ENCODE measurements at places on chromosomes 5 and 9. TPM values are rescaled to one million over a fixed set of nuclear protein-coding genes. Genes with fewer than 3 reads are reported as not detected.

DNA sequence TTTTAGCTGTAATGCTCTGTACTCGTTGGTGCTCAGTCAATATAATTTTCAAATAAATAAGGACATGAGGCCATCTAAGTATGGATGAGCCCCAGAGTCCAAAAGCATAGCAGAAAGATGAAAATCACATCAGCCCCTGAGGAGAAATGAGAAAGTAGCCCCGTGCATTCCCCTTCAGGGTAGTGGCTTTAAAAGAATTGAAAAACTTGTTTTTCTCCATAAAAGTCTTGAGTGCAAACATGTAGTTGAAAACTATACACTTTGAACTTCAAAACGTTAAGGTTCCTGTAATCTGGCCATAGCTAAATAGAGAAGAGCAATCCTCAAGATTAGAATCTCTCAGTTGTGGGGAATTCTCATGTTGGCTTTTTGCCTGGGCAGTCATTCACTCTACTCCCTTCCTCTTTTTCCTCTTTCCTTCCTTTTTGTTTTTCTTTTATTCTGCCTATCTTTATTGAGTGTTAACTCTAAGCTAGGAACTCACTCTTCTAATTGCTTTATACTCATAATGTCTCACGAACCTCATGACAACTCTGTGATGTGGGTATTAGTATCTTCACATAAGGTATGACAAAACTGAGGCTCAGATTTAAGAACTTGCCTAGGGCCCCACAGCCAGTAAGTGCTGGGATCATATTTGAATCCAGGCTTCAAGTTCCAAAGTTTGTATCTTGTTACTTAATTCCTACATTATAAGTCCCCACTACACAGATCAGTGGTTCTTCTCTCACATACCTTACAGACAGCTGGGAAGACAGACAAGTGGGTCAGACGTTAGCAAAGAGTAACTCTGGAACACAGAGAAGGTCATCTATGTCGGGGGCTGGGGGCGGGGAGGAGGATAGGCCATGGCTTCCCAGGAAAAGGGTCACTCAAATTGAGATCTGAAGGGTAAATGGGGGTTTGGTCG lies 46.4 kb upstream of the ABCA1 start:
- no peak for DNase-seq

GRCh38 chr9:69485466-69485865 lies 160.5 kb downstream of the ENTREP1 start:
- DNase-seq = no peak

- peak; percentile 49 for DNase-seq
Observed at GRCh38 chr5:145854651-145855258, 18.1 kb downstream of the GRXCR2 start.

DNA sequence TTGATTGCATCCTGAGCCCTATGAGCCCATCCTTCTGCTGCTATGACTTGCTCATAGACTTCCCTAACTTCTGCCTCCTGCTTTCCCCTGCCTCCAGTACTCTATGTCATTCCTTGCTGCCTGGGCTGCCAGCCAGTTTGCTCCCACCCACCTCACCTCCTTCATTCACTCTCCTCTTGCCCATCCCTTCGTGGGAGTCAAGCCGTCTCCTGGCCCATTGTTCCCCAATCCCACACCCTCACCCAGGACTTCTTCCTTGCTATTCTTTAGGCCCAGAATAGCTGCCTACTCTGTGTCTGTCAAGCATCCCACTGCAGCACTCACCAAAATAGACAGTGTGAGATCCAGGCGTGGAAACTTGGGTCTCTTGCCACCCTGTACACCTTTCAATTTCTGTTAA lies 131.0 kb downstream of the RASGRF2 start:
- no peak for DNase-seq

- DNase-seq = no peak
Observed at GRCh38 chr5:73687357-73687756, 61.4 kb downstream of the ARHGEF28 start.

- no peak for DNase-seq
Observed at GRCh38 chr9:37639109-37639762, 11.5 kb upstream of the FRMPD1 start.

GRCh38 chr9:82570226-82570625 lies 492.7 kb downstream of the RASEF start:
- DNase-seq = no peak

- no peak for DNase-seq
Observed at GRCh38 chr5:124706729-124707361, 39.6 kb downstream of the ZNF608 start.

DNA sequence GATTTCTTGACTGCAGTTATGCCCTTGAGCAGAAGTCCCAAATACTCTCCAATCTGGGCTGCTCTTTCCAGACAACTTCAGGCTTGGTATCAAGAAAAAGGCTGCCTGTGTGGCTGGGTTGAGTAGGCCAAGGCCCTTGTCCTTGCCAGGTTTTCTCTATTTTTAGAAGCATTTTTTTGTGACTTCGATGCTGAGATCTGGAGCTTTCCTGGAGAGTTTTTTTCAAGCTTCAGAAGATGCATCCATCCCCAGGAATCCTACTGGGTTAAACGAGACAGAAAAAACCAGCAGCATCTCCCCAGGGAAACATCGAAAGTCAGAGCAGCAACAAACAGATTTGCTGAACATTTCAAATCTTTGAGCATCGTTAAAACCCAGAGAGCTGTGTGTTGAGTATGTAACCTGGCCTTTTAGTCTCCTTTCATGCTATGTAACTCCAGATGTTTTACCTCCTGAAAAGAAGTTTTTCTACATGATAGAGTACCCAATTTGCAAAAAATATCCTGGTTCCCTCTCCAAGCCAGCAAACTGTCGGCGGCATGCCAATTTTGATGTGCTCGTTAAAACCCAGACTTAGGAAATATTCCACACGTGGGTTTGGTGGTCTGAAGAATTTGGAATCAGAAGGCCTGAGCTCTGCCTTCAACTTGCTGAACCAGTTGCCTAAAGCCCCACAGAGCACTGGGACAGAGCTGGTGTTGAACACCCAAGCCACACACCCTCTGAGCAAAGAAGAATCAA lies 98.1 kb upstream of the ALDH1B1 start:
- no peak for DNase-seq

- DNase-seq = no peak
Observed at GRCh38 chr5:51027271-51027670, 356.0 kb upstream of the ISL1 start.

GRCh38 chr5:167063788-167064187 lies 1227.7 kb upstream of the WWC1 start:
- DNase-seq = no peak

- no peak for DNase-seq
Observed at GRCh38 chr9:115777610-115778009, 376.0 kb upstream of the PAPPA start.

DNA sequence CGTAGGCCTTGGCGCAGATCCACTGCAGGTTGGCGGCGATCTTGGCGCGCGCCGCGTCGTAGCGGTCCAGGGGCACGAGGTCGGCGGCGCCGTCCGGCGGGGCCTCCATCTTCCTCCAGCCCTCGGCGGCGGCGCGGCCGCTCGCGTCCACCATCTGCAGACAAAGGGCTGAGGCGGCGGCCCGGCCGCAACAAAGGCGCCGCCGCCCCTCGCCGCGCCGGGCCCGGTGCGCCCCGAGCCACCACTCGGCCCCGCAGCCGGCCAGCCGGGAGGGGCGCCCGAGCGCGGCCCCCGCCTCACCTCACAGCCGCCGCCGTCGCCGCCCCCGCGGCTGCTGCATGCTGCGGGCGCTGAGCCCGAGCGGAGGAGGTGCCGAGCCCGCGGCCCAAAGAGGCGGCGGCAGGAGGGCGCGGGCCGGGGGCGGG lies 328 bp downstream of the CAMSAP1 start:
- DNase-seq = no peak

DNA sequence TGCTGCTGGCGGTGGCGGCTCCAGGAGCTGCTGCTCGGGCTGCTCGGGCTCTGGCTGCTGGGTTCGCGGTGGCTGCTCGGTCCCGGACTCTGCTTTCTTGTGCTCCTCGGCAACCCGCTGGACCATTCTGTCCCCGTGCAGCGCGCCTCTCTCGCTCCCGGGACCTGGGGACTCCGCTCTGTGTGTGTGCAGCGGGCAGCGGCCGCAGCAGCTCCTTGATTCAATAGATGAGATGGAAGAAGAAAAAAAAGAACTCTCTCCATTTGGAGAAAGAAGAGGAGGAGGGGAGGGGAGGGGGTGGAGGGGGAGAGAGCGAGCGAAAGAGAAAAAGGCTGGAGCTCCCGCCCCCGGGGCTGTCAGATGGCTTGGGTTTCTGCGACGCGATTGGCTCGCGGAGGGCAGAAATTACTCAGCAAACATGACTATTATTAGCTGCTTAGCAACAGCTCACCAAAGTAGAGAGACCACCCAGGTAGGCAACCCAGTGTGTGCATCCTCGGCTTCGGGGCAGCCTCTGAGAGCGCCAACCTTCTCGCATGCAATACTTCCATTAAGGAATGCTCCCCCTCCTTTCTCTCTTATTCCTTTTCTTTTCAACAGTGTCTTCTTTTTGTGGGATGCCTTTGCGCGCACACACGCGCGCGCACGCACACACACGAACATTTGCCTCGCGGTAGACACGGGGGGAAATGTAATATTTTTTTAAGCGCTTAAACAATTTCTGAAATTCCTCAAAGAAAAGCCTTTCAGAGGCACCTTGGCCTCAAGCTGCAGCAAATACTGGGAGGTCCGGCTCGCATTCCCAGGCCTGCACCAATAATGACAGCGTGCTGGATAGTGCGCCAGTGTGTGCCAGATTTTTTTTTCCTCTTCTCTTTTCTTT lies 7.6 kb downstream of the PTCH1 start:
- peak; percentile 69 for DNase-seq

- no peak for DNase-seq
Observed at GRCh38 chr9:130478736-130479575, 34.2 kb downstream of the ASS1 start.

CCDC183 gene
- total RNA-seq = 1.8 TPM

C1QTNF3 gene
- total RNA-seq = 3.1 TPM
